ENCODE measurements at places on chromosomes 4 and X.

- DNase-seq: no peak
Observed at GRCh38 chrX:73842541-73843234, 279.7 kb downstream of the CHIC1 start.

DNA sequence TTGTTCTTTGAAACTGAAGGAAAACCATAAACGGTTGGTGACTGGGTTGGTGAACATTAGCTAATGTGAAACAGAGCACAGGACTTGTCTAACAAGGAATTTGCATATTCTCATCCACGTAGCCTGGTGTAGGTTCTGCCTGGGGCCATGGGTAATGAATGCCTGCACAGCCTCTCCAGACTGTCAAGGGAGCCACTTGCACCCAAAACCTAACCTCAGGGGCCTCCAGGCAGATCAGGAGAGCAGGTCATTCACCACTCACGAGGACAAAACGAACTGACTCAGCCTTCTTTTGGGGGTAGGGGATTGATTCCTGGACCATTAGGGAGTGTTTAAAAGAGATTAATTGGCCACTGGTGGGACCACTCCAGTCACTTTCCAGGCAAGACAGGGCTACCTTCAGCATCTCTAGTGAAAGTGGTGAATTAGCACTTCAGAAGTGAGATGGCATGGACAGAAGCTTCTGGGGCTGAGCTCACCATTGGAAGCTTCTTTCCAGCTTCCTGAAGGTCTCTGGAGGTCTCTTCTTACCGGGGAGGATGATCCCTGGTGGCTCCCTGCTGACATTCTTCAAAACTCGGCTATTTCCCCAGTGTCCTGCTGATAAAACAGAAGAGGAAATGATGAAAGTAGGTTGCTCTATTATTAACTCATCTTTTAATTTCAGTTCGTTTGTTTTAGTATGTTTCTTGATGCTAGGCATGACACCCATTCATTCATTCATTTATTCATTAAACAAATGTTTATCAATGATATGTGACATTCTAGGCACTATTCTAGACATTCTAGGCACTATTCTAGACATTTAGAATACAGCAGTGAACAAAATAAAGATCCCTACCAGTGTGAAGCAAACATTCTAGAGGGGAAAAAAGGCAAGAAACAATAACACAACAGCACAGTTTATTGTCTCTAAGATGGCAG lies 104.5 kb upstream of the LNX1 start:
- DNase-seq: no peak

DNA sequence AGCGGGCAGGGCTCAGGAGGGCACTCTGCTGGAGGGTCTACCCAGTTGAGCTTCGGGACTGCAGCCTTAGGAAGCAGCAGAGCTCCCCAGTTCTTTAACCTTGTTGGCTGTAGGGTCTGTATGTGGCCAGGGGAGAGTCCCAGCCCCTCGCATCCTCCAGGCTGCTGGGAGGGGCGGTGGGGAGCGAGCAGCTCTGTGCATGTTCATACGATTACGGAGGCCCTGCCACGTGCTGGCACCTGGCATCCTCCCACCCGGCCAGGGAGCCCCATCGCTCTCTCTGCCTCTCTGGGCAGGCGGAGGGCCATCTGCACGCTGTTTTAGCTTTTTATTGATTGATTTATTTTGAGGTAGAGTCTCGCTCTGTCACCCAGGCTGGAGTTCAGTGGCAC lies 21.2 kb downstream of the NSG1 start:
- no peak for DNase-seq

GRCh38 chr4:146265950-146266490 lies 51.7 kb downstream of the REELD1 start:
- DNase-seq: no peak

DNA sequence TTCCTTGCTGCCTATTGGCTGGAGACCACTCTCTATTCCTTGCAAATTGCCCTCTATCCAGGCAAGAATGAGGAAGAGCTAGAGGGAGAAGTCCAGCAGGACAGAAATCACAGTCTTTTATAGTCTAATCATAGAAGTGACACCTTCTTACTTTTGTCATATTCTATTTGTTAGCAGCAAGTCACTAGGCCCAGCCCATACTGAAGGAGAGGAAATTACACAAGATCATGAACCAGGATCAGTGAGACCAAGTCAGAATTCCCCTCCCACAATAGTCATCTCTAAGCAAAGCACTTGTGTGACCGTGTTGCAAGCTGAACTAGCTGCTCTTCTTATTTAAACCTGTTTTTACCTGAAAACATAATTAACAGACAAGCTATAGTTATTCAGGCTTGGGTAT lies 317.7 kb downstream of the INPP4B start:
- no peak for DNase-seq

GRCh38 chr4:138188406-138189084 lies 53.6 kb downstream of the SLC7A11 start:
- no peak for DNase-seq

DNA sequence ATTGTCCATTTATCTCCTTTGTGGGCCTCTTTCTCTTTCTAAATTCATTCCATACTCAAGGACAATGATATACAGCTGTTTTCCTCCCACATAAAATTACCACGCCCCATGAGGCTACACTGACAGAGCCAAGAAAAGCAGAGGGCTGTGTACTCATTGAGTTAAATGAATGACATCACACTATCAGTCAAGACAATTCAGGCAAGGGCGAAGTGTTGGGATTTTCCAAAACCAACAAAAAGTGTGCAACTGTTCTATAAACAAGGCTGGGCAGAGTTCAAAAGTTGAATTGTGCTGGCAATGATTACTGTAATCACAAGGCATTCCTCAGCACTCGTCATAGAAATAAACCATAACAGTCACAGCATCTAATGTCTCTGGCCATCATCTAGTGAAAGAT lies 799.6 kb upstream of the DIAPH2 start:
- DNase-seq: no peak

DNA sequence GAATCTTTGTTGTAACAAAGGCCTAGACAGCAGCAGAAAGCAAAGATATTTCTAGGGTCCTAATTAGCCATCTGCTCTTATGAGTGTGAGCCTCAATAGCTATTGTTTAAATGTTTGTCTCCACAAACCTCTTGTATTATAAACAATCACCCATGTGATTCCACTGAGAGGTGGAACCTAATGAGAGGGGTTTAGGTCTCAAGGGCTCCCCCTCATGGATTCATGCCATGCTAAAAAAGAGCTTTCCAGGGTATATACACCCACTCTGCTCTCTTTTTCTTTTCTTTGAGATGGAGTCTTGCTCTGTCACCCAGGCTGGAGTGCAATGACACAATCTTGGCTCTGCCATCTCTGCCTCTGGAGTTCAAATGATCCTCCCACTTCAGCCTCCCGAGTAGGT lies 42.1 kb downstream of the TRIM61 start:
- no peak for DNase-seq

DNA sequence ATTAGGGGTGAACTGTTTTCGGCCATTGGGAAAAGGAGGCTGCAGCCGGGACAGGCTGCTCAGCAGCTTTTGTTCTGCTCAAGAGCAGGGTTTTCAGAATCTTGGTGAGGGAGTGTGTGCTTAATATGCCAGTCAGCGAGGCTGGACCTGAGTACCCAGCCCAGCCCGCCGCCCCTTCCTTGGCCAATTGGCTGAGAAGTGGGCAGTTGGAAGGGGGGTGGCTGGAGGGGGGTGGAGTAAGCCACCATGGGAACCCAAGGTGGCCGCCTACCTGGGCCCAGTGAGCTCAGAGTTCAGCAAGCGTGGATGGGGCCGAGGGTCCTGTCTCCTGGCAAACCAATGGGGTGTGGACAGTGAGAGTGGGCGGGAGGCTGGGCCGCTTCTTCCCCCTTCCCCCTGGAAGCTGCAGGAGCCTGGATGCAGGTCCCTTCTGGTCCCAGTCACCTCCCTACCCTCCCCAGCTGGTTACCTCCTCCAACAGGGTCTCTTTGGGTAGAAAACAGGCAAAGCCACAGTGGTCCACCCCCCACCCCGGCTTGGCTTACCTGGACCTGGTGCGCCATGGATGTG lies 52.5 kb downstream of the SORCS2 start:
- DNase-seq: no peak

DNA sequence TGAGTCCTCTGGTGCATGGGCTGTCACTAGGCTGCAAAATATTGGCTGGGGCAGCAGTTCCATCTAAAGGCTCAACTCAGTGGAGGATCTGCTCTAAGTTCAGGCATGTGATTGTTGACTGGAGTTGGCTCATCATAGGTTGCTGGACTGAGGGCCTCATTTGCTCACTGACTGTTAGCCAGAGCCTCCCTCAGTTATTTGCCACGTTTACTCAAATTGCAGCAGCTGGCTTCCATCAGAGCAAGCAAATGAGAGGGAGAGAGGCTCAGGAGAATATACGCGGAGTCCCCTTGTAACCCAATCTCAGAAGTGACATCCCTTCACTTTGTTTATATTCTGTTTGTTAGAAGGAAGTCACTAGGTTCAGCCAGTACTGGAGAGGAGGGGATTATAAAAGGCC lies 54.1 kb downstream of the BMP3 start:
- no peak for DNase-seq

DNA sequence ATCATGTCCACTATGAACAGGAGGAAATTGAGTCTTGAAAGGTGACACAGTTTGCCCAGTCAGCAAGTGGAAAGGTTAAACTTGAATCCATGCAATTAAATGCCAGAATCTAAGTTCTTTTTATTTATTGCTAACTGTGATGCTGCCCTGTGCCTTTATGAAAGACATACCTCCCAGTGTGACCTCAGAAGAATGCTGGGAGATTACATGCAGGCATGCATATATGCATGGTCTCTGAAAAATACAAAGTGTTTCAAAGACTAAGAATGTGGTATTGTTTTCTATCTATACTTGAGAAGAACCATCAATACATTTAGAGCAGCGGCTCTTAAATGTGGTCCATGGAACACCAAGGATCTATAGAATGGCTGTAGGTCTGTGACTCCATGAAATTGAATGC lies 45.6 kb downstream of the CCDC149 start:
- DNase-seq: no peak

GRCh38 chrX:34900691-34901090 lies 41.9 kb upstream of the FAM47B start:
- DNase-seq: no peak

DNA sequence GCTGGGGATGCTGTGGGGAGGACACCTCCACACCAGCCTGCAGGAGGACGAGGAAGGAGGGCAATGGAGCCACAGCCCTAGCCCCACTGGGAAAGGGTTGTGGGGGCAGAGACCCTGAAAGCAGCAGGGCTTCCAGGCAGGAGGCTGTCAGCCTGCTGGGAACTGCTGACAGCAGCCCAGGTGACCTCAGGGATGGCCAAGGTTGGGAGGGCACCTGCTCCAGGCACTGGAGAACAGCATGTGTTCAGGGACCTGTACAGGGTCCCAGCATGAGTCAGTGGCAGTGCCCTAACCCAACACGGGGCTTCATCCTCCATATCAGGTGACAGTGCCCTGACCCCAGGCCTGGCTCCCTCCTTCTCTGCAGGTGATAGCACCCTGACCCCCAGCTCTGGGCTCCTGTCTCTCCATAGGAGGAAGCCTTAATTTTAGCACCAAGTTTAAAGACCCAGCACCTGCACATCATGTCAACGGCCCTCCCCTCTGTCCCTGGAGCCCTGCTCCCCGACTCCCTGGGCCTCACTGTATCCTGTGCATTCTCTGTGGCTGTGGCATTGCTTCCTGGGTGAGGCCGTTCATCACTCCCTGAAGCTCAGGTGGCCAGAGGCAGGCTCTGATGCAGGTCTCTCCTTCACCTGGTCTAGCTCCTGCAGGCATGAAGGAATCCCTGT lies 66.3 kb downstream of the CRMP1 start:
- DNase-seq: no peak

DNA sequence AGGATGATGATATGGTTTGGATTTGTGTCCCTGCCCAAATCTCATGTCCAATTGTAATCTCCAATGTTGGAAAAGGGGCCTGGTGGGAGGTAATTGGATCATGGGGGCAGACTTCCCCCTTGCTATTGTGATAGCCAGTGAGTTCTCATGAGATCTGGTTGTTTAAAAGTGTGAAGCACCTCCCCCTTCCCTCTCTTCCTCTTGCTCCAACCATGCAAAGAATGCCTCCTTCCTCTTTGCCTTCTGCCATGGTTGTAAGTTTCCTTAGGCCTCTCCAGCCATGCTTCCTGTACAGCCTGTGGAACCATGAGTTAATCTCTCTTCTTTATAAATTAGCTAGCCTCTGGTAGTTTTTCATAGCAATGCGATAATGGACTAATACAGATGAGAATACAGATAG lies 19.7 kb upstream of the ALG13 start:
- no peak for DNase-seq

GRCh38 chrX:110743679-110744340 lies 51.8 kb downstream of the CHRDL1 start:
- DNase-seq: no peak

- no peak for DNase-seq
Observed at GRCh38 chr4:108852691-108853090, 89.8 kb upstream of the ETNPPL start.

- no peak for DNase-seq
Observed at GRCh38 chr4:39348371-39349315, 17.5 kb downstream of the RFC1 start.

DNA sequence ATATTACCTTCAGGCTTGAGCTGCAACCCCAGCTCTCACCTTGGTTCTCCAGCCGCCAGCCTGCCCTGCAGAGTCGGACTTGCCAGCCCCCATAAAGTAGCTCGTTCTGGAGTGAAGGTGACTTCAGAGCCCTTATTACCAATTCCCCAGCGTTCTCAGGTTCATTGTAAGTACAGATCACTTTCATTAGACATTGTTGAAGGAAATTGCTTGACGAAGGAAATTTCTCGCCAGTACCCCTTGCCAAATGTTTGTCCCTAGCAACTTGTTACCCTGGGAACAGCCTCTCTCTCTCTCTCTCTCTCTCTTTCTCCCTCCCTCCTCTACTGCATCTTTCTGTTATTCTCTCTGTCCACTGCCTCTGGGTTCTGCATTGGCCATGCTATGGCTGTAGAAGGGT lies 153.0 kb downstream of the NWD2 start:
- DNase-seq: no peak

DNA sequence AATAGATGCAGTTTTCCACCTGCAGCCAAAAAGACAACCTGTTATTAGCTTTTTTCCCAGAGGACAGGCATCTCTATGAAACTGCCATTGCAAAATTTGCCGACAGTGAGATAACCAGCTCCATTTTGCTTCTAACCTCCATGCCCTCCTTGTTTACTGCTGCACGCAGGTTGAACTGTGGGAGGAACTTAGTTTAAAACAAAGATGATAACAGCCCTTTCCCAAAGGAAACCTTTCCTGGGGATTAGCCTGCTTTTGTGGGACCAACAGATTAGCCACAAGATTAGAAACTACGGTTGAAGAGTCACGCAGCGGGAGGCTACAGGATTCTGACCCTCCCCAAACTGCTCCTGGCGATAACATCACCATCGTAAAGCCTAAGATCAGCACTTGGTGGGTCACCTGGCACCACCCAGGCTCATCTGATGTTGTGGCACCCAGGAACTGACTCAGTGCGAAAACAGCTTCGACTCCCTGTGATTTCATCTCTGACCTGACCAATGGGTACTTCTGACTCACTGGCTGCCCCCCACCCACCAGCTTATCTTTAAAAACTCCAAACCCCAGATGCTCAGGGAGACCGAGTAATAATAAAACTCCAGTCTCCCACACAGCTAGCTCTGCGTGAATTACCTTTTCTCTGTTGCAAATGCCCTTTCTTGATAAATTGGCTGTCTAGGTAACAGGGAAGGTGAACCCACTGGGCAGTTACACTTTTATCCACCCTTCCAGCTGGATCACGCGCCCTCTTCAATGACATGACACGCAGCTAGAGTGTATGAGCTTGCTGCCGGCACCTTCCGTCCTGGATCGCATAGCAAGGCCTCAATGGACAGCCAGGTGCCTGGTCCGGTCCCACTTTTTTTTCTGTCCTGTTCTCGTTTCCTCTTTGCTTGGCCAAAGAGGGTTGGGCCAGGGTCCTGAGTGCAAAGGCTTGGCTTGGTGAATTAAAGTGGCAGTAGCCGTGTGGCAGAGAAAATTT lies 27.2 kb downstream of the NOP14 start:
- no peak for DNase-seq

Measured in stimulated activated CD8-positive, alpha-beta memory T cell treated with anti-CD3 and anti-CD28 coated beads, Interleukin-7, amount 100 ng/mL, for 1 hour (primary cell).